A549 treated with Hydrocortisone at 1 μM for 4 hours (cell line): ENCODE measurements at places on chromosomes 2 and 18. TPM values are rescaled to one million over a fixed set of nuclear protein-coding genes. Genes with fewer than 3 reads are reported as not detected.

COX5B gene
- 206 to 338 TPM (median 315 TPM) in 5 replicates for total RNA-seq

ANKRD30B gene
- not detected in 5 replicates for total RNA-seq

MOGAT1 gene
- not detected in 5 replicates for total RNA-seq

CAVIN2 gene
- total RNA-seq = 35.0 to 72.9 TPM (median 54.7 TPM) in 5 replicates

DYTN gene
- not detected in 5 replicates for total RNA-seq

SCG2 gene
- 0.90 to 1.3 TPM (median 0.98 TPM) in 5 replicates for total RNA-seq

C2orf15 gene
- total RNA-seq = 0.45 to 0.66 TPM (median 0.48 TPM) in 5 replicates

CCDC74B gene
- 4.2 to 6.9 TPM (median 6.5 TPM) in 5 replicates for total RNA-seq

INPP5D gene
- total RNA-seq = 0.43 to 0.69 TPM (median 0.54 TPM) in 5 replicates

GATA6 gene
- 1.4 to 1.7 TPM (median 1.4 TPM) in 5 replicates for total RNA-seq

CRYGC gene
- not detected in 5 replicates for total RNA-seq

TRMT61B gene
- 14.8 to 18.3 TPM (median 16.1 TPM) in 5 replicates for total RNA-seq

MRPL30 gene
- 30.0 to 55.8 TPM (median 32.2 TPM) in 5 replicates for total RNA-seq

RAD51AP2 gene
- total RNA-seq = not detected in 5 replicates

KCNK3 gene
- 0.37 to 0.95 TPM (median 0.84 TPM) in 5 replicates for total RNA-seq

TXNDC2 gene
- total RNA-seq = 0.07 to 0.14 TPM (median 0.12 TPM) in 5 replicates

CDKL4 gene
- total RNA-seq = not detected in 5 replicates

ANKRD23 gene
- 1.1 to 1.9 TPM (median 1.4 TPM) in 5 replicates for total RNA-seq

CDH7 gene
- not detected in 5 replicates for total RNA-seq

DPP10 gene
- not detected in 5 replicates for total RNA-seq

HOXD3 gene
- total RNA-seq = 0.08 to 0.18 TPM (median 0.17 TPM) in 4 of 5 replicates, not detected in the other
